ENCODE measurements at places on chromosomes 4 and X.
A peak's percentile ranks its signal among the peaks of the same experiment; 100 is the strongest.

GRCh38 chrX:15686818-15687685, 22.4 kb upstream of the CLTRN start:
- peak; percentile 33 for DNase-seq

- DNase-seq, result no peak
Measured at GRCh38 chrX:132651421-132652086, 162.7 kb upstream of the MBNL3 start.

- no peak for DNase-seq
Measured at GRCh38 chrX:47217121-47217851, 1.2 kb upstream of the CDK16 start.

GRCh38 chr4:101067383-101067782, 279.9 kb downstream of the PPP3CA start:
- DNase-seq, result no peak

- DNase-seq, result peak; percentile 47
Measured at GRCh38 chrX:148049441-148049840, 68.3 kb downstream of the FMR1NB start.

DNA sequence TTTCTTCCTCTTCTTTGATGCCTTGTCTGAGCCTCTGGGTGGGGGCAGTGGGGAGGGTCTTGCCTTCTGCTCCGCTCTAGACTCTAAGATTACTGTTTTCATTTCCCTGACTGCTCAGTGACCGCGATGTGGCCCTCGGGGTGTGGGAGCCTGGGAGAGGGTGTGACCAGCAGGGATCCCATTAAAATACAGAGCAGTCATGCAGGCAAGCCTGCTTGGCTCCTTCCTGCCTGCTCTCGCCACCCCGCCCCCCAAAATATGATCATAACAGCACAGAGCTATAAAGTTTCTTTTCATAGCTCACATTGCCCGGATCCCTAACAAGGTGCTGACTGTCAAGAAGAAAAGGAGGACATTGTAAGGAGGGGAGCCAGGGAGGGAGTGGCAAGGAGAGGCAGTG, 332.9 kb downstream of the RAB28 start:
- no peak for DNase-seq
